ENCODE measurements at places on chromosomes 5 and 9.

- DNase-seq, result no peak
These were observed 758.2 kb downstream of the TLE1 start for GRCh38 chr9:80931163-80931562.

DNA sequence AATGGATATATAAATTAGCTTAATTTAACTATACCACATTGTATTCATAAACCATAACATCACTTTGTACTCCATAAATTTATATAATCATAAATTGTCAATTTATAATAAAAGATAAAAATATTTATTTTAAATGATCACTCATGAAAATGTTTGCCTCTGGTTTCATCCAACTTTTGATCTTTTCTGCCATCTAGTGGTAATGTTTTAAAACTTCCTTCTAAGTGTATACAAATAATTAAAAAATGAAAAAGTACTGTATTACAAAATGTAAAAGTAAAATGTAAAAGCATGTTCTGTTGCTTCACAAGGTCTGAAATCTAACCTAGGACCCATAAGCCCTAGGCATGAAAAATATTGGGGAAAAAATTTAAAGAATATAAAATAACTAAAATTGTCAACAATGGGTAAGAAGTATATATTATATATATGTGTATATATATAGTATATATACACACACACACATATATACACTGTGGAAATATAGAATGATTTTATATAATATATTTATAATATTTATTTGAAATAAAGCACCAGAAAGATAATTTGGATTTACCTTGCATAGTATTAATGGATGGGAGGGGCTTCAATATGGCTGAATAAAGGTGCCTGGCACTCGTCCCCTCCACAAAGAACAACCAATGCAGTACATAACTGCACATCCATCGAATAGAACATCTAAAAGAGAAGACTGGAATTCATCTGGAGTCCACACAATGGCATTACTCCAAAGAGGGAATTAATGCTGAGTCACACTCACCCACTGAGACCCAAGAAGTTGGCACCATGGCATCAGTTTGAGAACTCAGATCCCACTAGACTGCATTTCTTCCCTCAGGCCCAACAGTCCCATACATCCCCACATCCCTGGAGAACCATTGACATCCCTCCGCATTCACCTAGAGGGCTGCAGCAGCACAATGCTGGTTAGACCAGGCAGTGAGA lies 32.5 kb downstream of the ANXA1 start:
- no peak for DNase-seq

DNA sequence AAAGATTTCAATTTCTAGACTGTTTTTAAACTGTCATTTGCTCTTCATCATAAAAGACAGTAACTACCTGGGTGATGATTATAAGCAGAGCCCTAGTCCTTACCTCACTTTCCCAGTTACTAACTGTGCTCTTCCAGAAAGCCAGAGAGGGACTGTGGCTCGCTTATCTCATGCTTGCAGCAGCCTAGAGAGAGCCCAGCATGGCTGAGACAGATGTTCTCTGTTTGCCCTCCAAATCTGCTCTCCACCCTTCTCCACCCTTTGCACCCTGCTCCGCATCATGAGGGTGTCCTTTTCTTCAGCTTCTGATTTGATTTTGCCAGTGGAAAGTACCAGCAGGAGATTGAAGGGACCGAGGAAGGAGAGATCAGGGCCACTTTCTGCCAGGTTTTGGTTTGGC lies 61.2 kb upstream of the SELENOP start:
- no peak for DNase-seq

GRCh38 chr9:86407022-86407421 lies 52.8 kb upstream of the TUT7 start:
- DNase-seq, result no peak
